ENCODE measurements at places on chromosomes 12 and 14.
A peak's percentile ranks its signal among the peaks of the same experiment; 100 is the strongest.

DNA sequence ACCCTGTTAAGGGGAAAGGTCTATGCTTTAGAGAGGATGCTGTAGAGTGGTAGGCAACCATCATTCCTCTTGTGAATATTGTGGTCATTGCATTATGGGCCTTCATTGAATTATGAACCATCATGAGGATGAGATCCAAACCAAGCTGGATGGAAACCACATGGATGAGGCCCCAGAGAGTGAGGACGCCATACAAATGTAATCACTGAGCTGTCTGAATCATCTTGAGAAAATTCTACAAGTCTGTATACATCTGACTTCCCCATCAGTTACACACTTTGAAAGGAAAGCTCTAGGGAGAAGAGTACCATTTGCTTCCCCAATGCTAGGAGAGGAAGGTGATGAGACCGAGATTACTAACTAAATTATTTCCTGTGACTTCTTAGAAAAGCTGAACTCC lies 172.9 kb downstream of the CACNA1C start:
- DNase-seq: no peak

GRCh38 chr14:91402771-91403600 lies 14.6 kb downstream of the CCDC88C start:
- no peak for DNase-seq

DNA sequence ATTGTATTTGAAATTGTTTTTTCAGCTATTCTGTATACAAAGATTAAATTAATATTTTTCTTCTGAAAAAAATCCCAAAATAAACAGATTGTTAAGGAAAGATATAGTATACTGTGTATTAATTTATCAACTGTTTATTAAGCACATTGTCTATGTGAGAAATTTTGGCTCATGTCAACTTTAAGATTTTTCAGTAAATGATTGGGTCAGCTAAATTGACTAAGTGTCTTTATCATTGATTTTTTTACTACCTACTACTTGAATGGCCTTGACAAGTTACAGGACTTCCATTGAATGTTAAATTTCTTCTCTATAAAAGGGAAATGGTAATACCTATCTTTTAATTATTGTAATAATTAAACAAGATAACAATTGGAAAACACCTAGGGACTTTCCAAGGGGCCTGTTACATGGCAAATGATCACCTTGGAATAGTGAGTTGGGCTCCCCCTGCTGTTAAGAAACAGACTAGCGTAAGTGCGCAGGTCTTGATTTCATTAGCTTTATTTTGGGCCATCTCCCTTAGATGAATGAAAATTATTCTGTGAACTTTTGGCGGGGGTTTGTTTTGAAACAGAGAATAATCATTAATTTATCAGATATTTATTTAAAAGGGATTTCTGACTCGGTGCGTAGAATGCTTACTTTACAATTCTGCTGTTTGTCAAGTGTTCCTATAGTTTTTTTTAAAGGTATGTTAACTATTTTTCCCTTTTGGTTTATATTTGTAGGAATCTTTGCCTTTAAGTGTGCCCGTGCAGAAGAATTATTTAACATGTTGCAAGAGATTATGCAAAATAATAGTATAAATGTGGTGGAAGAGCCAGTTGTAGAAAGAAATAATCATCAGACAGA lies 14.5 kb upstream of the CCT2 start:
- peak; percentile 25 for DNase-seq

DNA sequence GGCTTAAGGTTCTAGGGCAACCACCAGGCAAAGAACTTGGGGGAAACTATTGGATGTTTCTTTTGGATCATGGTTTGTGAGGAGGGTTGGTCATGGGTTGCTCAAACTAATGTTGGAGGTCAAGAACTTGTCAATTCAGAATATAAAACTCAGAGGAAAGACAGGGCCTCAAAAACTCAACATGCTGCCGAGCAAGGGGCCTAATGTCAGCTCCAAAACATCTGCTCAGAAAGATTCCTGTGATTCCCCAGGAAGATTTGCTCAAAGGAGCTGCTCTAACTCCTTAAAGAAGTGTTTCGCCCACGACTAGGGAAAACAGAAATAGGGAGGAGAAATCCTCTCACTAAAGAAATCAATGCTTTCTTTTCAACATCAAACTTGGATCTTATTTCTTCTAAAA lies 3.7 kb upstream of the IGF1 start:
- DNase-seq: no peak

DNA sequence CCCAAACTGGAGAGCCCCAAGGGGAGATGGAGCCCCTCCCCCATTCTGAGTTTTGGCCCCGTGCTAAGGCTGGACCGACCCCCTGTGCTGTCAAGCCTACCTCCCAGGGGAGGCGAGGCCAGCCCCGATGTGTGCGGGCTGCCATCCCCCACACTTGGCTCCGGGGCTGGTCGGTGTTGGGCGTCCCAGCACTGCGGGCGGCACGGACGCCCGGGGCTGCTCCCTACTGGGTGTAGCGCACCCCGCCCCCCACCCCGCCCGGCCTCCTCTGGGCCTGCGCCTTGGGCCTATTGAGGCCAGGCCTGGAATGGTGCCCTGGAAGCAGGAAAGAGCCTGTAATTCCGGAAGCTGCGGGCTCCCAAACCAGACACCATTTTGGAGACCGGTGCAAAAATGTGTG lies 2.6 kb downstream of the DCAF4 start:
- no peak for DNase-seq

- peak; percentile 40 for DNase-seq
These were observed 14.2 kb downstream of the VRTN start for GRCh38 chr14:74362361-74362915.

DNA sequence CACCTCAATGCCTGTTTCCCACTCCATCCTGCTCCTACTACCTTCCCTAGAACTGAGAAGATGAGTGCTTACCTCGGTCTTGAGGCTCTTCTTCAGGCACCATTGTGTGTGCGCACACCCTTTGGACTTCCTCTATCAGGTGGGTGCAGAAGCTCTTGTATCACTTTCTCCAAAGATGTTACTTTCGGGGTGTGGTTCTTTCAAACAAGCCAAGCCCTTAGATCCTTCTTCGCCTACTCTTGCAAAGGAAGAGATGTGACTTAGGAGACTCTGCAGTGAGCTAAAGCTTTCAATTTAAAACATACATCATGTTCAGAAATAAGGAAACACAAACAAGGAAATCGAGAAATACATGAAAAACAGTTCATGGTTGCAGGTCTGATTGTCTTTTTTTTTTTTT lies at the start of gene CLEC4C:
Gene CLEC4C, minus strand, starts transcription at position 130 of the 400 bp plus-strand sequence. Its CDS starts 27 bp downstream, at position 103.
- no peak for DNase-seq

DNA sequence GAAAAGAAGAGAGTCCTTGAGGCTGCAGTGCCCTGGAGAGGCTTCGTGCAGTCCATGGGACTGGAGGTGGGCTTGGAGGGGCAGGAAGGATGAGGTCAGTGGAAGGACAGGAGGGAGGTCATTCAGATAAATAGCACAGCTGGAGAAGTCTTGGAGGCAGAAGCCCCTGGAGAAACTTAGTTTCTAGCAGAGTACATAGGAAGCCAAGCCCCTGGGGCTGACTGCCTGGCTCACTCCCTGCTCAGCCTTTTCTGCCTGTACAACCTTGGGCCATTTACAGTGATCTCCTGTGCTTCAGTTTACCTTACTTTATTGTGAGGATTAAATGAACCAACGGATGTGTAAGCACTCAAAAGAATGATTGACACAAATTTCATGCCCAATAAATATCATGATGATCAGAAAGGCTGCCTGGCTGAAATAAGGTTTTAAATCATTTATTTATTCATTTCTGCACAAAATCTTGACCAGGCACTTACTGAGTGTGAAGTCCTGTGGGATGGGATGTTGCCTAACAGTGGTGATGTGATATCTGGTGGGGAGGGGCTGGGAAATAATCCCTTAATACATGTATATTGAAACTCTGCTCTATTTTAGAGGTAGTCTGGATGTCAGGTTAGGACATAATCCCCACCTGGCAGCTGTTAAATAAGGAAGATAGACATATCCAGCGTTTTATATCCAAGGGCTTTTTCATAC lies 54.3 kb downstream of the PLEKHG7 start:
- DNase-seq: no peak
